ENCODE measurements at places on chromosomes 11 and 22. TPM values are rescaled to one million over a fixed set of nuclear protein-coding genes. Genes with fewer than 3 reads are reported as not detected.

DNA sequence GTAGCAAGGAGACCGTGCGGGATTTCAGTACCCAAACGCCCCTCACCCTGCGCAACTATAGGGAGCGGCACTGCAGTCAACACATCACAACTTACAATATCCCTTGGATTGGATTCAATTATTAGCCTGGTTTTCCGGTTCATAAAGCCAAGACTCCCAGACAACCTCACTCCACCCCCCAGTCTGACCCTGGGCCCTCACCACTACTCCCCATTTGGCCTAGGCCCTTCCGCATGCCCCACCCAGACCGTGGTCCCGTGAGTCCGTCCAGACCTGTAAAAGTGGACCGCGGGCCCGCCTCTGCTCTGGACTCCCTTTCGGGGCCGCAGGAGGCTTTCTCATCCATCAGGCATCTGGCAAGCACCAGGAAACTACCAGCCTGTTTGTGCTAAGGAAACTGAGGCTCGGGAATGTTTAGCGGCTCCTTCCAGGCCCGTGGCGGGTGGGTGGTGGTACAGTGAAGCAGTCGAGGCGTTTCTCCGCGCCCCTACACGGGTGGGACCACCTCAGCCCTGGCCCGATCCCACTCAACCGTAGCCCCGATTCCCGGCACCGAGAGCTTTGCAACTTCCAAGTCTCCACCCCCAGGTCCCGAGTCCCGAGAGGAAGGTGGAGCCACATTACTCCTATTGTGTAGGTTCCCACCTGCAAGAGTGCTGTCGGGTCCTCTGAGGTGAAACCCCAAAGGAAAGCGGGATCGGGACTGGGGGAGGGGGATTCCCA is 679 bp upstream of the DPP3 start:
- peaks cover 18% of the 10 kb centered on the region for H3K4me1 ChIP-seq
- peak overlapping the region; percentile 99 for H3K4me3 ChIP-seq
- H3K36me3 ChIP-seq = no peaks in the 10 kb centered on the region
- DNase-seq = no peak
- peak overlapping the region; percentile 95 for H3K27ac ChIP-seq

Gene APOA5
- total RNA-seq = not detected

- no peak overlapping the region for H3K4me3 ChIP-seq
- DNase-seq = no peak
- no peaks in the 10 kb centered on the region for H3K4me1 ChIP-seq
- no peaks in the 10 kb centered on the region for H3K36me3 ChIP-seq
- no peaks in the 10 kb centered on the region for H3K27me3 ChIP-seq
- H3K27ac ChIP-seq = no peak overlapping the region
These were observed 237.0 kb upstream of the API5 start for GRCh38 chr11:43074810-43075209.

Gene LSP1
- 7.4 TPM for total RNA-seq

GRCh38 chr22:21937821-21938070 is 14.9 kb downstream of the PPM1F start:
- H3K4me1 ChIP-seq = peaks cover 58% of the 10 kb centered on the region
- peak overlapping the region; percentile 98 for H3K27ac ChIP-seq
- H3K36me3 ChIP-seq = peaks cover 2% of the 10 kb centered on the region
- no peaks in the 10 kb centered on the region for H3K27me3 ChIP-seq
- DNase-seq = no peak
- H3K4me3 ChIP-seq = peak overlapping the region; percentile 84

DNA sequence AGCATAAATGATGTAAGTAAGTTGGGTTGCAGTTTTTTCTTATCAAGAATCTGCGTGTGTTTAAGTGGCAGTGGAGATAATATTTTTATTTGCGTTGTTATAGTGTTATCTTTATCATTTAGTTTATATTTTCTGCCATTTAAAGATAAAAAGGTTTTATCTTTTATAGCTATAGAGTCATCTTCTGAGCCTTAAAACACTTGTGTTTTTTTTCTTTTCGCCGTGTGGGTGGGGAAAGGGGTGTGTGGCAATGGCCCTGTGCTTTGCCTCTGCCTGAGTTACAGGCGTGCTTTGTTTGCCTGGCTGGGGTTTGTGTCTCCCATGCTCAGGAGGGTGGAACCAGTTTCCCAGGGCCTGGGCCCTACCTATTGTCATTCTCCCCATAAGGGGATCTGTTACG is 16.2 kb downstream of the ARHGEF12 start:
- DNase-seq = no peak
- H3K4me1 ChIP-seq = peaks cover 41% of the 10 kb centered on the region
- H3K4me3 ChIP-seq = no peak overlapping the region
- no peaks in the 10 kb centered on the region for H3K27me3 ChIP-seq
- H3K36me3 ChIP-seq = no peaks in the 10 kb centered on the region

DNA sequence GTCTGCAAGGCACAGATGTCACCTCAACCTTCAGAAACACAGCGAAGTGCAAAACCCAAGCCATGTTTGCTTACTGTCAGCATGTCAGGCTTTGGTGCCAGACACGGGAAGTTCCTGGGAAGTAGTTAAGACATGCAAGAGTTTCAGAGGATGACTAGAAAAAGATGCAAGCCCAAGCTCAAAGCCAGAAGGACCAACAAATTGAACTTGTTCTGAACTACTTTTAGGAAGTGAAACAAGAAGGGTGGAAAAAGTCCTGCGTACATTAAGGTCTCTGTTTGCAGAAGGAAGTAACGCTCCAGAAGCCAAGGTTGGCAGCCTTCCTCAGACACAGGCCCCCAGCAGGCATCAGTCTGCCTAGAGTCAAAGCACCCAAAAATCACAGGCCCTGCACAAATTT is 2.6 kb downstream of the AP1B1 start:
- H3K36me3 ChIP-seq = peaks cover 1% of the 10 kb centered on the region
- H3K4me1 ChIP-seq = peaks cover 28% of the 10 kb centered on the region
- no peak for DNase-seq

Gene PTS
- total RNA-seq = 43.6 TPM

DNA sequence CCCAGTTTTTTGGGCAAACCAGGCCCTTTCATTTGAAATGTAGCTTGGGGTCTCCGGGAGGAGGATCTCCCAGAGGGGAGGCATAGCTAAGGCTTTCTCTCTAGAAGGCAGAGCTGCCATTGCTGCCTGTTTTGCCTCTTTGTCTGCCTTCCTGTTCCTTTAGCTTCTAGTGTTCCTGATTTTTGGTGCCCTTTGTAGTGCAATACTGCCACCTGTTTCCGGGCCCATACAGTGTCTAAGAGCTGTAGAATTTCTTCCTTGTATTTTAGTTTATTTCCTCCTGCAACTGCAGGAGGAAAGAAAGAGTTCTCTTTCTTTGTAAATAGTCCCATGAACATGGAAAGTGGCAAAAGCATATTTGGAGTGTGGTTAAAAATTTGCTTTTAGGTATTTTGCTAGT is 19.3 kb upstream of the GLYATL1 start:
- peaks cover 12% of the 10 kb centered on the region for H3K27me3 ChIP-seq
- H3K4me3 ChIP-seq = no peak overlapping the region
- peaks cover 3% of the 10 kb centered on the region for H3K36me3 ChIP-seq

Gene BTBD18
- total RNA-seq = not detected

GRCh38 chr11:69368119-69368880 is 74.3 kb downstream of the MYEOV start:
- DNase-seq = peak; percentile 38
- no peaks in the 10 kb centered on the region for H3K36me3 ChIP-seq
- no peak overlapping the region for H3K27ac ChIP-seq
- H3K4me1 ChIP-seq = peaks cover 6% of the 10 kb centered on the region
- peaks cover 2% of the 10 kb centered on the region for H3K27me3 ChIP-seq
- H3K4me3 ChIP-seq = no peak overlapping the region

DNA sequence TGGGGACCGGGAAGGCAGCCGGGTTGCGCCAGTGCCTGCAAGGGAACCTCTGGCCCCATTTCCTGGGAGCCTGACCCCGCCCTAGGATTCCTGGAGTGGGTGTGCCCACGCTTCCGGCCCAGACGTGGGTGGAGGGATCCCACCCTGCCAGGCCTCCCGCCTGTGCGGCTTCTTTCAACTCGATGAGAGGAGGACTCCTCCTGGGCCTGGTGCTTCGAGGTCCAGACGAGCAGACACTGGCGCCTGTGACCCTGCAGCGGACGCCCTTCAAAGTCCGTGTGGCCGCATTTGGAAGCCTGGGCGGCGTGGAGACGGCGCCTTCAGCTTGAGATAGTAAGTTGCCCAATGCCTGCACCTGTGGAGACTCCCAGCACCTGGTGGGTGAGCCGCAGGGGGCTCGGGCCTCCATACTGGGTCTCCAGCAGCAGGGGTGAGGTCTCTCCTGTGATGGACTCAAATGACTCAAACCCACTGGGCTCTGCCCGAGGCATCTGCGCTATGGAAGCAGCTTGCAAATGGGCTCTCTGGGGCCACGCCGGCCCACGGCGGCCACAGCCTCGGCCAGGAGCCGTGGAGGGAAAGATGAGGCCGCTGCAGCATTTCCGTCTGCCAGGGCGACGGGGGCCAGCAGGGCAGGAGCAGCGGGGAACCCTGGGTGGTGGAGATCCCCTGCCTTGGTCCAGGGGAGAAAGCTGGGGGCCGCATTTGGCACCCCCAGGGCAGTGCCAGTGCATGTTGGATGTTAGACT is 64.3 kb upstream of the PPARA start:
- H3K27me3 ChIP-seq = no peaks in the 10 kb centered on the region
- H3K36me3 ChIP-seq = peaks cover 2% of the 10 kb centered on the region
- DNase-seq = peak; percentile 86
- H3K4me3 ChIP-seq = no peak overlapping the region

Gene IGSF9B
- total RNA-seq = 8.4 TPM

Gene CPSF7
- total RNA-seq = 65.0 TPM

- no peaks in the 10 kb centered on the region for H3K27me3 ChIP-seq
- no peaks in the 10 kb centered on the region for H3K36me3 ChIP-seq
- H3K4me1 ChIP-seq = no peaks in the 10 kb centered on the region
- no peak overlapping the region for H3K27ac ChIP-seq
These were observed 147.1 kb downstream of the WT1 start for GRCh38 chr11:32288276-32288675.

DNA sequence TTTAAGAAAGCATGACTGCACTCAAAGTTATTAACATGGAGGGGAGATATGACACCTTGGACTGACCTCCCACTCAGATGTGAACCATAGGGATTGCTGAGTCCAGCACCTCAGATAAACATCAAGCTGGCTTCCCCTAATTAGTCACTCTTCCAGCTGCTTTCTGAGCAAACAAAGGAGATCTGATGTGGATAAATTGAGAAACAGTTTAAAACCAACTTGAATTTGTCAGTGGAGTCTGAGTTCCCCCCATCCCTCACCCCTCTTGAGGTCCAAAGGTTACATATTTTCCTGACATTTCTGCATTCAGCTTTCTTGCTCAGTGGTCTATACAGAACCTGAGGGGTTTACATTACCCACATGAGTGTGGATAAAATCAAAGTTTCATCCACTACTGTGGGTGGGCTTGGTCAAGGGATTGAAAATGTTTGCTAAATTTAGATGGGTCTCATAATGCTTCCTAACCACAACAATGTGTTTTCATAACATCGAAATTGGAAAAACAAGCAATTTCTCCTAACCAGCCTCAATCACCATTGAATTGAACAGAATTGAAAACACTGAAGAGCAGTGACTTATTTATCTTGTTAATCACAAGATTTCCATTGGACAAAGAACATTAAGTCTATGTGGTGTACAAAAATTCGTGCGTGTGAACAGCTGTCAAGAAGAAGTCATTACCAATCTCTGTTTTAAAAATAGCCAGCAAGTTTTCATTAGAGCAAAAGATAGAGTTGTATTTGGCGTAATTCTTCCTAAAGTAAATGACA is 292.3 kb downstream of the METTL15 start:
- no peak overlapping the region for H3K27ac ChIP-seq
- peaks cover 3% of the 10 kb centered on the region for H3K36me3 ChIP-seq
- H3K4me1 ChIP-seq = no peaks in the 10 kb centered on the region
- no peak overlapping the region for H3K4me3 ChIP-seq

GRCh38 chr11:111736621-111737443 is 29.4 kb downstream of the PPP2R1B start:
- no peak for DNase-seq
- H3K4me3 ChIP-seq = no peak overlapping the region
- peak overlapping the region; percentile 99 for H3K27ac ChIP-seq
- peaks cover 13% of the 10 kb centered on the region for H3K36me3 ChIP-seq

- H3K36me3 ChIP-seq = peaks cover 6% of the 10 kb centered on the region
- no peaks in the 10 kb centered on the region for H3K4me1 ChIP-seq
- H3K27me3 ChIP-seq = no peaks in the 10 kb centered on the region
- DNase-seq = no peak
- H3K4me3 ChIP-seq = no peak overlapping the region
These were observed 97.9 kb downstream of the CWF19L2 start for GRCh38 chr11:107359701-107360100.

Gene MMP8
- not detected for total RNA-seq

DNA sequence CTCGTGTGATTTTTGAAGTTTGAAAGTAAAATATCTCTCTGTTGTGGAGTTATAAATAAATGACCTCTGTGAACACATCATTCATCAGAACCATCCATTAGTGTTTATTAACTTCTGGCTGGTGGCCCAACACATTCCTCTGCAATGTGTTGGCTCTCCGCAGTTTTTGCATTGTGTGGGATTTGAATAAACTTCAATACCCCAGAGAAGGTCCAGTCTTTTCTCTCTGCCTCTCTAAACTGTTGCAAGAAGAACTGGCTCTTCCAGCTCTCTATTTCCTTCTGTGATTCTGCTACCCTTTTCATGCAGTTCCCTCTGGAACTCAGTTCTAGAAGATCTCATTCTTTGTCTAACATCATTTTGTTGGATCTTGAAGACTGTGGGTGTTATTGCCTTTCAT is 125.0 kb upstream of the ARHGAP42 start:
- no peaks in the 10 kb centered on the region for H3K36me3 ChIP-seq
- H3K27me3 ChIP-seq = no peaks in the 10 kb centered on the region
- H3K4me1 ChIP-seq = peaks cover 42% of the 10 kb centered on the region
- no peak for DNase-seq
- no peak overlapping the region for H3K4me3 ChIP-seq

Gene SPON1
- not detected for total RNA-seq
